ENCODE measurements at places on chromosomes 12 and 14.

GRCh38 chr12:87116780-87117179, 860.6 kb upstream of the MGAT4C start:
- DNase-seq = no peak

- no peak for DNase-seq
Measured at GRCh38 chr12:16604596-16605252, 1.2 kb downstream of the LMO3 start.

DNA sequence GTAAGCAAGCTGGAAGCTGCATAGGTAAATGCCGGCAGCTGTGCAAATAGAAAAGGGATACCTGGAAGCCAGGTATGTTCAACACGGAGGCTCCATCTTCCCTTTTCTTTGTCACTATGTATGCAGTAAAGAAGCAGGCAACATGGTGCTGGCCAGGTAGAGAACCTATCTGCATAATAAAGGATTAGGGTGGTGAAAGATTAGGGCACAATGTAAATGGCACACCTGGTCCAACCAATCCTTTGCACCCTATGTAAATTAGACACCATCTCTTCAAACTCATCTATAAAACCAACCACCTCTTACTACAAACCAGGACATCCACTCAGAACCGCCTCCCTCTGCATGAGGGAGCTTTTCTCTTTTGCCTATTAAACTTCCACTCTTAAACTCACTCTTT, 32.3 kb downstream of the RPS29 start:
- no peak for DNase-seq

GRCh38 chr12:29731591-29731990, 52.2 kb downstream of the TMTC1 start:
- no peak for DNase-seq

- no peak for DNase-seq
Measured at GRCh38 chr14:85336817-85337216, 193.1 kb upstream of the FLRT2 start.

Data from GM06990 (cell line).